ENCODE measurements at places on chromosomes 1 and 21.

DNA sequence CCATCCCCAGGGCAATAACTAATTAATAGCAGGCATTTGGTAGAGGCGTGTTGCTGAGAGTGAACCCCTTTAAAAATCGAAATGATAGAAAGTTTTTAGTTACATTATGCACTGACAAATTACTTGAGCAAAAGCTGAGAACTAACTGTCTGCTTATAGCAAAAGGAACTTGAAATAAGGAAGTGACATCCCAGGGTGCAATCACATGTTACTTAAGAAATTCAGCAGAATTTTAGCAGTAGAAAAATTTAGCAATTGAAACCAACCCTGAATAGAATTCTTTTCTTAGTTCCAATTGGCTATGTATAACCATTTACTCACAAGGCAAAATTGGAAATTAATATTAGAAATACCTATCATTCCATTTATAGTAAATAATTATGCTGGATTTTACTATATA lies 139.5 kb upstream of the SAMSN1 start:
- no peak for DNase-seq

DNA sequence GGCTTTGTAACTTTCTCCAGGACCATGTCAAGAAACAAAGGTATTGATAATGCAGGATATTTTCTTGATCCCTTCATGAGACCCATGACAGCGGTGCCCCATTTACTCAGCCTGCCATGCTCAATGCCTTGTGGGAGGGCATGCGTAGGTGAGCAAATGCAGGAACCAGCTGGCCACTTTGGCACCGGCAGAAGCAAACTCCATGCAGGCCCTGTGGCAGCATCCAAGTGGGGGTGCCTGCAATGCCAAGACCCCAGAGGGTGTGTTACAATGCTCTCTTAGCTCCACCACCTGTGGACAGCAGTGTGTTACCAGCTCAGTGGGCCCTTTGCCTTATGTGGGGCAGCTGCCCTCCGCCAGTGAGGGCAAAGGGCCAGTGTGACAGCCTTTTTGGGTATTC lies 108.1 kb downstream of the ATP1B1 start:
- no peak for DNase-seq

- no peak for DNase-seq
These were observed 78.1 kb downstream of the CD34 start for GRCh38 chr1:207832796-207833195.

GRCh38 chr1:234771642-234772344 lies 161.8 kb upstream of the IRF2BP2 start:
- DNase-seq, result no peak

GRCh38 chr1:238177960-238178645 lies 287.4 kb upstream of the ZP4 start:
- DNase-seq, result no peak

- peak; percentile 89 for DNase-seq
These were observed 771 bp upstream of the RAD54L start for GRCh38 chr1:46246548-46247435.

DNA sequence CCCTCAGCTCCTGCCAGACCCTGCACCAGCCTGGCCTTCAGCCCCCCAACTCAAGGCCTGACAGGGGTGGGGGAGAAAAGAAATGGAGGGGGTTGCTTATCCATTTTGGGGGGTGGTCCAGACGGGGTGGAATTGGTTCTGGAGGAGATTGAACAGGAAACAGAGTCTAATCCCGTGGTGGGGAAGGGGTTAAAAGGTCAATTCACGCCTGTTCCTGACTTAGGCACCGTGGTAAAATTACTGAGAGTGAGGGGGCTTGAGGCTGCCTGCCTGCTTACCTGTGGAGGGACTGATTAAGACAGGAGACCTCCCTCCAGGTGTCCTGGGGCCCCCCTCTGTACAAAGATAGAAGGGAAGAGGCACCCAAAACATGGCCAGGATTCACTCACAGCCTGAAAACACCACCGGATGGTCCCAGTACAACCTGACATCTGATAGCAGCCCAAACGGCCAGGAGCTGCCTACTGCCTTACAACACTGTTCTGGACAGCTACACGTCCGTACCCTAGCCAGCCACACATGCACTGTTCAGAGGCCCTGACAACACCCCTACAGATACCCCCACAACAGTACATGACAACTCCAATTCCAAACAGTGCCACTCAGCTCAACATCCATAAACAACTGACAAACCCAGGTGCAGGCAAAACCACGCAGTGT lies 31.8 kb downstream of the AHDC1 start:
- no peak for DNase-seq

DNA sequence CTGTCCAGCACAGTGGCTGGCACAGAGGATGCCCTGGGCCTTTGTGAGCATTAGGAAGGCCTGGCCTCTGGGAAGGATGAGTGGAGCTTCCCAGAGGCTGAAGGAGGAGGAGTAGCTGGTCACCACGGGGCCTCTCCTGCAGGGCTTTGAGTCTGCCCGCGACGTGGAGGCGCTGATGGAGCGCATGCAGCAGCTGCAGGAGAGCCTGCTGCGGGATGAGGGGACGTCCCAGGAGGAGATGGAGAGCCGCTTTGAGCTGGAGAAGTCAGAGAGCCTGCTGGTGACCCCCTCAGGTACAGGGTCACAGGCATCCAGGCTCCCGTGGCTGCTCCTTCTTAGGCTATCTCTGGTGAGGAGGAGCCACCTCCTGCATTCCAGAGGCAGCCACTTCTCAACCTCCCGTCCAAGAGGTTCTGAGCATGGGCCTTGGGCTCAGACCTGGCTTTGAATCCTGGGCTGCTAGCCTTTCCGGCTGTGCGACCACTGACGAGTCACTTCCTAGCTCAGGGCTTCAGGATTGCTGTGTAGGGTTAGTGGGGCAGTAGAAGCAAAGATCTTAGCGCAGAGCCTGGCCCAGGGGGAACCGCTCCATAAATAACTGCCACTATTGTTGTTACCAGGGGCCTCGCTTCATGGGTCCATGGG lies 14.0 kb downstream of the SESN2 start:
- no peak for DNase-seq

DNA sequence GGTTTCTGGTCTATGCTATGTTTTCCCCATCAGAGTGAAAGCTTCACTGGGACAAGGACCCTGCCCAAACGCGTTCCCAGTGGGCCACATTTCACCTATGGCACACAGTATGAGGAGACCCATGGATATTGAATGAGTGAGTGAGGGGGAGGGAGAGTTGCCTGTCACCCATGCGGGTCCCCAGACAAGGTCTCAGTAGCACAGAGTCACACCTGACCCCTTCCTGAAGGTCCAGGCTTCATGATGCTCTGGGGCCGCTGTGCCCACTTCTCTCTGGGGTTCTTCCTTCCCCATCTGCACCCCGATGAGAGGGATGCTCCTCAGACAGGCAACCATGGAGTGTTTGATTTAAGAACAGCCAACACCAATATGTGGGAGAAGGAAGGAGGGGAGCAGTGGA lies 72.3 kb upstream of the CSF3R start:
- no peak for DNase-seq

DNA sequence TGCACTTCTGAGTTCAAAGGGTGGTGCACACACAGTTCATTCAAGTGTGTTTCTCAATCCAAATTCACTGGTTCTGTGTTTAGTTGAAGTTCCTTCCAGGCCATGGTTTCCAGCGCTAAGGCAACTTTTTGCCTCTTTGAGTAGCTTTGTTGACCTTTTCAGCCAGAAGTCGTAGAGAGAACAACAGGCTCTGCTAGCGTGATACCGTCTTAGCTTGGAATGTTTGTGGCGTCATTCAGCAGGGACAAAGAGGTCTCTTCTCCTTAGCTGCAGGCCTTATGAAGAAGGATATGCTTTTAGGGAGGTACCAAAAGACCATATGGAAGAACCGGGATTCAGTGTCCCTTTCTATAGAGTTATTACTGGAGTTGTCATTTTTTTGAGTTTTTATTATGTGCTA lies 65.7 kb downstream of the CNIH3 start:
- DNase-seq, result no peak

GRCh38 chr1:46583494-46583893 lies 20.6 kb downstream of the MKNK1 start:
- no peak for DNase-seq

DNA sequence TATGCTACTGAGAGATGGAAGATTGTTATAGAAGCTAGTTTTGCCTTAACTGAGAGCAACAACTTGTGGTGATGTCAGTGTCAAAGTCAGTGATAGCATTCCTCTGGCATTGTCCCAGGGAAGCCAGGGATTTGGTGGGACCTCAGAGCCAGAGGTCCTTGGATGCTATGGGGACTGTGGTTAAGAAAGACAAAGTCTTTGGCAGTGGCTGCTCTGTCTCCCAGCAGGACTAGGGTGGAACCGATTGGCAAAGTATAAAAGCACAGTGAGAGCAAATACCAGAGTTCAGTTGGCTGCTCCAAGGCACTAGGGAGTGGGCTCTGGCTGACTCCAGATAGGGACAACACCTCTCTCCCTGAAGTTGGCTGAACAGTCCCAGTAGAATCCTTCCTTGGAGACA lies 104.8 kb downstream of the GDAP2 start:
- no peak for DNase-seq

- peak; percentile 37 for DNase-seq
These were observed 70.1 kb upstream of the NTPCR start for GRCh38 chr1:232880354-232880753.

DNA sequence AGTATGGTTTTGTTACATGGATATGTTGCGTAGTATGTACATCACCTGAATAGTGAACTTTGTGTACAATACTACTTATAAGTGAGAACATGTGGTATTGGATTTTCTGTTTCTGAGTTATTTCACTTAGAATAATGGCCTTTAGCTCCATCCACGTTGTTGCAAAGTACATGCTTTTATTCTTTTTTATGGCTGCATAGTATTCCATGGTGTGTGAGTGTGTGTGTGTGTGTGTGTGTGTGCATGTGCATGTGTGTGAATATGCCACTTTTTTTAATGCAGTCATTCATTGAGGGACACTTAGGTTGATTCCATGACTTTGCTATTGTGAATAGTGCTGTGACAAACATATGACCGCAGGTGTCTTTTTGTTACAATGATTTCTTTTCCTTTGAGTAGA lies 147.8 kb downstream of the LEPR start:
- no peak for DNase-seq

DNA sequence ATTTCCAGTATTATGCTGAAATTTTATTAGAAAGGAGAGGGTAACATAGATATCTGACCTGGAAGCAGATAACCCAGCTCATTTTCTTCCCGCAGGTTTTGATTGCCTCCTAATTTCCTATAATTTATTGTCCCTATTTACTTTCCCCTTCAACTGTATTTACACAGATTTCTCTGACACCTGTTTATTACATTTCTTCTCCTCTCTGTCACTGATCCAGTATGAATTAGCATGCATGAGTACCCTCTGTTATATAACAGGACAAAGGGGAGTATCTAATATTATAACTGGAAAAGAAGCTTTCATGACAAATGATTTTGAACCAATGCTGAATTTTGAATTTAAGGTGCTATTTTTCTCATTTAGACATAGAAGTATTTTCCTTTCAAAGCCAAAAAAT lies 37.4 kb downstream of the DENND1B start:
- DNase-seq, result no peak

- DNase-seq, result no peak
These were observed 302.2 kb upstream of the DEPDC1 start for GRCh38 chr1:68799096-68799495.

DNA sequence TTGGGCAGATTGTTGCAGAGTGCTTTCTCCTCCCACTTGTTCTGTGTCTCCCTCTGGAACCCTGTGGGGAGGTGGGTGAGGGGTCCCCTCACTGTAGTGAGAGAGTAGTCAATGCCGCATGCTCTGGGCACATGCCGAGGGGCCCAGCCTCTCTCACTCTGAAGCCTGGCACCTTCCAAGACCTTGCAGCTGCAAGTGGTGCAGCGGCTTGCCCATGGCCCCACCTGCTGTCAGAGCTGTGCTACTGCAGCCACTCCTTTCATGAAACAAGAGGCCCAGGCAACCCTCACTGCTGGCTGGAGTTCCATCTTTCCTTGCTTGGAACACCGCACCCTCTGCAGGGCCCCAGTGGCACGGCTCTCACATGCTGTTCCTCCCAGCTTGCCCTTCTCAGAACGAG lies 58.4 kb upstream of the COL6A1 start:
- peak; percentile 72 for DNase-seq

GRCh38 chr21:34936883-34937563 lies 112.1 kb downstream of the RUNX1 start:
- DNase-seq, result no peak

- DNase-seq, result peak; percentile 93
These were observed 39.3 kb upstream of the HMGN1 start for GRCh38 chr21:39388038-39388810.

- no peak for DNase-seq
These were observed 34.0 kb upstream of the CTPS1 start for GRCh38 chr1:40945491-40945973.

- DNase-seq, result no peak
These were observed 18.6 kb downstream of the RO60 start for GRCh38 chr1:193077991-193078390.

DNA sequence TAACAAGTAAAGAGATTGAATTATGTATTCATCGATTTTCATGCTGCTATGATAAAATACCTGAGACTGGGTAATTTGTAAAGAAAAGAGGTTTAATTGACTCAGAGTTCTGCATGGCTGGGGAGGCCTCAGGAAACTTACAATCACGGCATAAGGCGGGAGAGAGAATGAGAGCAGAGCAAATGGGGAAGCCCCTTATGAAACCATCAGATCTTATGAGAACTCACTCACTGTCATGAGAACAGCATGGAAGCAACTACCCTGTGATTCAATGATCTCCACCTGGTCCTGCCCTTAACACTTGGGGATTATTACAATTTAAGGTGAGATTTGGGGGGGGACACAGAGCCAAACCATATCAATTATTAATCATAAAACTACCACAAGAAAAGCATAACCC lies 3.3 kb upstream of the GBP3 start:
- peak; percentile 33 for DNase-seq

DNA sequence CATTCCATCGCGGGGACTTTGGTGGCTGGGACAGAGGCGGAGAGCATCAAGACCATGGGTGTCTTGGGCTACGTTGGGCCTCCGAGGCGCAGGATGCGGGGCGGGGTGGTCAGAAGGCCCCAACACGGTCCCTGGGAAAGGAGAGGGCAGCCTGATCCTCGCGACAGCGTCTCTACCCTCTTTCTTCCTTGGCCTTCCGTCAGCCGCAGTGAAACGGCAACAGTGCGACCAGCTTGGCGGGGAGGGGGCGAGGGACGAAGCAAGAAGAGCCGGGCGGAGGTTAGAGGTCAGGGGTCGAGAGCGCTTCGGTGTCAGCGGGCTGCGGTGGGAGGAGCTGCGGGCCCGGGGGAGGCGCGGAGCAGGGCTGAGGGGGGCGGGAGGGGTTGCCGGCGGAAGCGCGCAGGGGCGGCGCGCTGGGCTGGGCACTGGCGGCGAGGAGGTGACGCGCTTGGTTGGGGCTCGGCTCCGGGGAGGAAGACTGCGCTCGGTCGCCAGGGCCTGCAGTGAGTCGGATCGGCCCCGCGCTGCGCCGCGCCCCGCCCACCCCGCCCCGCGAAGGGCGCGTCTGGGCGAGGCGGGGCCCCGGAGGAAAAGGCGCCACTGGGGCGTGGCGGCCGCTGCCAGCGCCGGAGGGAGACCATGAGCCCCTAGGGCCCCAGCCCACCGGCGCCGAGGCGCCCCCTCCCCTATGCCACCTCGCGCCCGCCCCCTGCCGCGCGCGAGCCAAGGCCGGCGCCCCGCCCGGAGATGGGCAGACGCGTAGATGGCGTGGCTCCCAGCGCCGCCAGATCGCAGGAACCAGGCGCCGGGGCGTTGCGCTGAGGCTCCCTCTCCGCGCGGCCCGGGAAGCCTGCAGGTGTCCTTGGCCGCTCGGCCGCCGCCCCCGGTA lies at the start of gene KCNC4:
Gene KCNC4, plus strand, starts transcription at position 600 of the 889 bp plus-strand sequence. CDS start 1,186 bp downstream, outside the sequence.
- DNase-seq, result peak; percentile 93

GRCh38 chr1:2273401-2274090 lies 45.4 kb downstream of the SKI start:
- no peak for DNase-seq

- no peak for DNase-seq
These were observed 132.7 kb downstream of the PLPPR4 start for GRCh38 chr1:99397029-99397428.

Measured in activated CD8-positive, alpha-beta T cell treated with anti-CD3 and anti-CD28 coated beads for 36 hours (primary cell).